ENCODE measurements at places on chromosomes 1 and 21. TPM values are rescaled to one million over a fixed set of nuclear protein-coding genes. Genes with fewer than 3 reads are reported as not detected.

- no peak for DNase-seq
These were observed 86.8 kb upstream of the VAV3 start for GRCh38 chr1:108051631-108052377.

DNA sequence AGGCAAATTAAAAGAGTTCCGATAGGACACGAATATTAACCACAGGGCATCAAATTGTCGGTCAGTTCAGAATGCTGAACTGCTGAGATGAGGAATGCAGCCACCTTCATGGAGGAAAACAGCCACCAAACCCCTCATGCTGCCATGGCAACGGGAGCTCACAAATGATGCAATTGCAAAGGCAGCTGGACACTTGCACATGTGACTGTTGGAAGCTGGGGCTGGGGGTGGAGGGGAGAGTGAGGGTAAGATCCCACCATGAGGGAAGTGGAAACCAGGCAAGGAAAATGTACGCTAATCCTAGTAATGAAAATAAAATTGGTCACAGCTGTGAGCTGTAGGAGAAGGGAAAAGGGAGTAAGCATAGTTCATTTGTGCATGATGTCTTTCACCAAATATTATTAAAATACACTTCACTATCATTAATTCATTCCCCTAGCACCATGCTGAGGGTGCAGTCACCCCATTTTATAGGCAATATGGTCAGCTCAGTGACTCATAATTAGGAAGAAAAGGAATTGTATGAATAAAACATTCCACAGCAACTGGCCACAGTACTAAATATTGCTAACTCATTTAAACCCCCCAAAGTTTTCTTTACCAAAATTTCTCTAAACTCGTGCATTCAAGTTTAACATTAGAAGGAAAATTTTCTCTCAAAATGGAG lies 15.3 kb downstream of the BECN2 start:
- no peak for DNase-seq

The NBPF6 gene
- not detected for total RNA-seq

DNA sequence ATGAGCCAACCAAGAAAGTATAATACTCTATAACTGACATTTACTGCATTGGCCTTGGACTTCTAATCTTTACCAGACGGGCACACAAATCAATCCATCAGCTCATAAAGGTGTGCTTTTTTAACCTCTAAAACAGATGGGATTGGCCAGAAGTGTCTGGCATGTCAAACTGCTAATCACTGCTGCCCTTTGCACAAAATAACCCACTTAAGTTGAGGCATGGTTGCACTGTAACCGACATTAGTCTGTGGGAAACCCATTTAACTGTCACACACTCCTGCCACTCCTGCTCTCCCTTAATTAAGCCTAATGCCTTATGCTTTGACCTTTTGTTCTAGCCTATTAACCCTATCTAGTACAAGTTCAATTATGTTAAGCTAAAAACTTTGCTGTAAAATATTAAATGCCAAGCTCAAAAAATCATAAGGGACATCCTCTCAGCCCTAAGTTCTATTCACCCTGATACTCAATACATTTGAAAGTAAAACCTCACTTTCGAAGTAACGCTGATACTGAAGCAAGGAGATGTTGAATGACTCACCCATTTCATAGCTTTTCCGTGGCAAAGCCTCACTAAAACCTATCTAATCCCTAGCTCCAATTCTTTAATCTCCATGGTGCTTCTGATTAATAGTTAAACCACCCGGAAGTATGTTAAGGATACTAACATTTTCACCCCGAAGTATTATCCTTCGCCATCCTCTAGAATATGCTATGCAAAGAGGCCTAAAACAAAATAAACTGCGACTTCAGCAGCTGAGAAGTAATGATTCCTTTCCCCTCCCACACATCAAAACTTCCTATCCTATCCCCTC lies 12.9 kb downstream of the NRIP1 start:
- DNase-seq, result no peak

- no peak for DNase-seq
These were observed 9.4 kb upstream of the SAMD11 start for GRCh38 chr1:914131-914890.

DNA sequence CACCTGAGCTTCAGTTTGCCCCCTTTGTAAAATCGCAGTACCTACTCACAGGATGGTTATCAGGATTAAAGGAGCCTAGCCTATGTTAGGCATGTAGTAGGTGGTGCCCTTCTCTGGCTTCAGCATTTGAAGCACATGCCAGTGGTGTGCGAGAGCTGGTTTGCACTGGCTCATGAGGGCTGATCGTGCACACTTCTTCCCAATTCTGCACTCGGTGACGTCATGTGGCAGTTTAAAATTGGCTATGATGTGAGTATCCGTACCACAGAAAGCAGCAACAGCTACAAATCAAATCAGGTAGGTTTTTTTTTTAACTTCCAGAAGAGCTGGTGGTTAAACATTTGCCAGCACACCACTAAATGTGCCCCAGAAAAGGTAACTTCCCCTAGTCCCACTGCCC lies 13.5 kb downstream of the FOXO6 start:
- DNase-seq, result no peak

DNA sequence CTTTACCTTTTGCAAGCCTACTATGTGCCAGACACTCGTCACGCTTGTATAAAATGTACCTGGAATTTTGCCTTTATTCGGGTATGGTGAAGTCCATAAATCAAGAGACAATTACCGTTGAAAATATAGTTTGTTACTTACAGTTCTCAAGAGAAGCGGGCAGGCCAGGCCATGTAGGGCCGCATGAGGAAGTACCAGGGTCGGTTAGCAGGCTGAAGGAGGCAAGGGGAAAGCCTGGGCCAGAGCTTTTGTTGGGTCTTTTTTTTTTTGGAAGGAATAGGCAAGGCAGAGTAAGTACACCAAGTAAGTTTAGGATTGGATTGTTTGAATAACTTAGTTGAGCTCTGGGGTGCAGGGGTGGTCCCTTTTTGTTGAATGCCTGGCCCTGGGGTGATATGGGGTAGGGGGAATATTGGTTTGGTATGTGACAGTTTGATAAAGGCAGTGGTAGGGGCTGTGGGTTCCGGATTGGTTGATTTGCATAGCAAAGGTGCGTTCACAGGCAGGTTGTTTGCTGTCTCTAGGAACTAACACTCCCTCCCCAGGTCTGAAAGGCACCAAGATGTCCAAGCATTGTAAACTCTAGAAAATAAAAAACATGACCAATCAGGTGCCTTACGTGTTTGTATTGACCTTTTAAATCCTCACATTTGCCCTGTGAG lies 80.7 kb downstream of the KAZN start:
- no peak for DNase-seq

The HSD3B1 gene
- total RNA-seq, result not detected

GRCh38 chr21:44684077-44684476 lies 2.1 kb upstream of the KRTAP12-1 start:
- DNase-seq, result no peak

DNA sequence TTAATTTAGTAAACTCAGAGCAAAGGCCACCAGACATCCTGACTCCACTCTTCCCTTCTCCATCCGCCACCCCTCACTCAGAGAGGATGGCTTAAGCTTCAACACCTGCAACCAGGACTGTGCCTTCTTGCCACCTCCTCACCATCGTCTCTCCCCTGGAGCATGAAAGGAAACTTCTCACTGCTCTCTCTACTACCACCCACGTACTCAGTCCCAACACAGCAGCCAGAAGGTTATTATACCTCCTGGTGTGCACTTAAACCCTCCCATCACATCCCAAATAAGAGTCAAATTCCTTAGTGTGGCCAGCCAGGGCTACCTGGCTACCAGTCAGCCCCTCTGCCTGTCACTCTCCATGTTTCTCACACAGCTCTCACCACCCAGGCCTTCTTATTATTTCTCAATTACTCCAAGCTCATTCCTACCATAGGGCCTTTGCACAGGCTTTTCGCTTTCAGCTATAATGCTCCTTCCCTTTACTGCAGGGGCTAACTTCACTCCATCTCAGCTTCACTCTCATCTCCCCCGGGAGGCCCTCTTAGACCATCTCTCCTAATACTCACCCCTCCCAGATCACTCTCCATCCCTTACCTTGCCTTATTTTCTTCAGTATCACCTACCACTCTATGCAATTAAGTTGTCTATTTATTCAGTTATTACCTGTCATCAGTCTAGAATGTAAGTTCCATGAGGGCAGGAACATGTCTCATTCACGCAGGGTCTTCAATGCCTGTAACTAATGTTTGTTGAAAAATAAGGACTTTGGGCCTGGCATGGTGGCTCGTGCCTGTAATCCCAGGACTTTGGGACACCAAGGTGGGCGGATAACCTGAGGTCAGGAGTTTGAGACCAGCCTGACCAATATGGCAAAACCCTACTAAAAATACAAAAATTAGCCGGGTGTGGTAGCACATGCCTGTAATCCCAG lies 137.5 kb downstream of the TOMM20 start:
- DNase-seq, result no peak

DNA sequence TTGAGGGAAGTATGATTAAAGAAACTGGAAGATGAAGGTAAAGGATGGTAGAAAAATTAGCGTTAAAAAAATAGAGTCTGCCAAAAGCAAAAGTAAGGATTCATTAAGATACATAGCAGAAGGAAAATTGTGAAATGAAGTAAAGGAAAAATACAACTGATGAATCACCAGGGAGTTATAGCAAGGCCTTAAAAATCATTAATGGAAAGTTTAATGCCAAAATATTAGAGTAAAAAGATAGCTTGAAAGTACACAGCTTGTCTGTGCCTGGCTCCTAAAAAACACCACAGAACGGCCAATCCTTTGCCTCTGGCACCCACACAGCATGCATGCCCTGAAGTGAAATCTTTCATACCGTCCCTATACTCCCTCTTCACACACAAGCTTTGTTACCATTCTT lies 66.9 kb upstream of the APOBEC4 start:
- DNase-seq, result no peak

DNA sequence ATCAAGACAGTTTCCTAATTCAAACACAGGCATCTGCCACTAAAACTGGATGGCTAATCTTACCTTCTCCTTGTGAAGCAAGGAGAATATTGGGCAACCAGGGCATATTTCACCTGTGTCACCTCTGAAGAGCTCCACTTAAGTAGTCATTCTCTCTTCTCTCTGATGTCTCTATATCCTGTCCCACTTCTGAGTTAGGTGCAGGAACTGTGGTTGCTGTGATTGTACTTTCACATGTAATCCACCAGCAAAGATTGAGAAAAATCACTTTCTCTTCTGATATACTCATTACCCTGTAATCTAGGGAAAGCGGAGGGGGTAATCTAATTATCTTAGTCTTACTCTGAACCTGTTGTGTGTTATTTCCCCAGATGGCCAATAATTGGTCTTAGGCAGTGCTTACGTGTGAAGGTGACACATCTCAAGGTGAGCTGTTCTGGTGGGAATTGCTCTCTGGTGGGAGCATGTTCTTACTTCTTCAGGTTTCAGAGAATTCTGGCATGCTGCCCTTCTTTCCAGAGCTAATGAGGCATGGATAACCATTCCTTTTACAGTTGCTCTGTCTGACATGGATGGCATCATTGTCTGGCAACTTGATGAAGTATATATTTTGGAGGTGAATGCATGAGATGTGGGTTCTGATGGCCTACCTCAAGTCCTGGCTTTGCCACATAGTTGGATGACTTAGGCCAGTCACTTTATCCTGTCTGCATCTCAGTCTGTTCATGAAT lies 12.0 kb downstream of the XCL2 start:
- DNase-seq, result no peak

The IARS2 gene
- total RNA-seq, result 78.5 TPM

DNA sequence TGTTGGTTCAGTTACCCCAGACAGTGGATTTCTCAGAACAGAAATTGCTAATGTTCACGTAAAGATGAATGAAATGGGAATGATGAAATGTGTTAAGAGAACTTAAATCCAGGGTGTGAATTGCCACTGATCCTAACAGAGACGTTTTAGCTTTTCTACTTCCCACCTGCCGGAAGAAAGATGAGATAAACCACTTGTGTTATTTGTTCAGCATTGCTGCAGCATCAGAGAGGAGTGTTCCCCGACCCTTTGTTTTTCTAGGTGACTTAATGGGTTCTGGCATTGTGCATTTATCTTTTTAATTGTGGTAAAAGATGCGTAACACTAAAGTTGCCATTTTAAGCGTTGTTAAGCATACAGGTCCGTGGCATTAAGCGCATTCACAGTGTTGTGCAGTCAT lies 122.3 kb downstream of the GALNT2 start:
- no peak for DNase-seq

The DYRK3 gene
- total RNA-seq, result 16.1 TPM

- DNase-seq, result no peak
These were observed 6.2 kb downstream of the ZNF326 start for GRCh38 chr1:90000934-90001676.

The S100A7 gene
- not detected for total RNA-seq

DNA sequence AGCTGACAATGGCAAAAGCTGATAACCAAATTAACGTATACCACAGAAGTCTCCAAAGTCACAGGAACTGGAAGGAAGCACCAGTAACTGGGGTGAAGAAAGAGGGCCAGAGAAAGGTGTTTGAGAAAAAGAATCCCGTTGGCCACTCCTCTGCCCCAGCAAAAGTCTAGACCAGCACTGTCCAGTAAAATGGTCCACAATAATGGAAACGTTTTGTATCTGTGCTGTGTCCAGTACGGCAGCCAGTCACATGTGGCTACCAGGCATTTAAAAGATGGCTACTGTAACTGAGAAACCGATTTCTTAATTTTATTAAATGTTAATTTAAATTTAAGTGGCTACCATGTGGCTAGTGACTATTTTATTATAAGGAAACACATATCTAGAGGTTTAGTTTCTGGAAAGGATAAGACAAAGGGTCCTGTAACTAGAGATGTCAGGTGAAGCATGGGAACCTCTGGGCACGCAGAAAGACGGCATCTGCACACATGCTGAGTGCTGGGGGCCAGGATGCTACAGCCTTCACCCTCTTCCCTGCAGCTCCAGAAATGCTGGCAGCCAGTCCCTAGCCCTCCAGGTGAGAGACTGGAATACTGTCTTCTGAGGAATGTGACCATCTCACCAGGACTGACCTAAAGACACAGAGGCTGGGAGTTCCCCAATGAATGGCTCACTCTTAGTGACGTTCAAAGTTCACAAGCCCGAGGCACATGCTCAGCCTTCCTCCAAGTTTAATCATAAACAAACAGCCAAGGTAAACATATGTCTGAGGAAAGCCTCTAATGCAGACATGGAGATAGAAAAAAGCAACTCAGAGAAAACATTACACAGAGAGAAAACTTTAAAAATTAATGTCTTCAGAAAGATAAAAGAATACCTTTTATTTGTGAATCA lies 50.7 kb downstream of the JAK1 start:
- DNase-seq, result no peak

GRCh38 chr1:173255214-173255813 lies 48.2 kb upstream of the TNFSF4 start:
- no peak for DNase-seq

- DNase-seq, result no peak
These were observed 15.6 kb upstream of the IL10 start for GRCh38 chr1:206787891-206788290.

DNA sequence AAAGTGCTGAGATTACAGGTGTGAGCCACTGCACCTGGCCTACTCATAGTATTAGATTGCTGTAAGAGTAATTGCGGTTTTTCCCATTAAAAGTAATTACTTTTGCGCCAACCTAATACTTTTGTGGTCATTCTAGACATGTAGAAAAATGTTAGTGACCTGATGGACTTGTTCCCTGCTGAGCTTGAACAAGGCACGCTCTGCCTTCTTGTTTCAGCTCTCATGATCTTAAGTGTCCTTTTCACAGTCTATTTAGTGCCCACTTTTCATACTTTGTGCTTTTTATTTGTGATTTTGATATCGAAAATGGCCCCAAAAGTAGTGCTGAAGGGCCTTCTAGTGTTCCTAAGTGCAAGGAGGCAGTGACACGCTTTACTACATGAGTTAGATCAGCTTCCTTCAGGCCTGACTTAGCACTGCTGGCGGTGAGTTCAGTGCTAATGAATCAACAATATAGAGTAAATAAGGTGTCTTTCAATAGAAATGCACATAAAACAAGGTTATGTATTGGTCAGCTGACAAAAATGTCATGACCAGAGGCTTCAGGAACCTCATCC lies 5.6 kb upstream of the RD3 start:
- no peak for DNase-seq

The CACNA1E gene
- 0.45 TPM for total RNA-seq
